CD8-positive, alpha-beta T cell (primary cell): ENCODE measurements at places on chromosomes 16 and 17. TPM values are rescaled to one million over a fixed set of nuclear protein-coding genes. Genes with fewer than 3 reads are reported as not detected.

GRCh38 chr17:48484850-48485249 lies 46.0 kb downstream of the HOXB1 start:
- DNase-seq = no peak

Gene NLRC3
- total RNA-seq = 42.9 TPM

DNA sequence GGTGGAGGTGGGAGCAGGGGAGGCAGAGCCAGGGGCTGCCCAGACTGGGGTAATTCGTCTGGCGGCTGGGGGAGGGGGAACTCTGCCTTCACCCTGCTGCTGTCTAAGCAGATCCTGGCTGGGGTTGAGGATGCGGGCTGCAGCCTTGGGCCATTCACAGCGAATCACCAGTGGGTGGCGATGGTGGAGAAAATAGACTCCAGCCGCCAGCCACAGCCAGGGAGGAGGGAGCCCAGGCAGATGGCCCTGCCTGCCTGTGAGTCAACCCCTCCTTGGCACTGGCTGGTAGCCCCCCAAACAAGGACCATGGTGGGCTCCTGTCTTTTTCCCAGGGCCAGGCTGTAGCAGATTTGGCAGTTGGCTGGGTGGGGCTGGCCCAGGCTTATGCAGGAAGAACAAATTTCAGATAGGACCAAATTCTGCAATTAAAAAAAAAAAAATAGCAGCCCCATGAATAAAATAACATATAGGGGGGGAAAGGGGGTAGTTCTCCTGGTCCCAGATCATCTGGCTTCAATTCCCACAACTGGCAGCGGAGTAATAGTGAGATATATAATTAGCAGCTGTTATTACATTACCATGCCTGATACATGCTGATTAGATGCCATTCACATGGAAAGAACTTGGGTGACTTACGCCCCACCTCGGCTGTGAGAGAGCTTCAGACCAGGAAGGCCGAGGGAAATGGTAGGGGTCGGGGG lies 41.5 kb upstream of the CDH5 start:
- no peak for DNase-seq

Gene HSPB9
- not detected for total RNA-seq

DNA sequence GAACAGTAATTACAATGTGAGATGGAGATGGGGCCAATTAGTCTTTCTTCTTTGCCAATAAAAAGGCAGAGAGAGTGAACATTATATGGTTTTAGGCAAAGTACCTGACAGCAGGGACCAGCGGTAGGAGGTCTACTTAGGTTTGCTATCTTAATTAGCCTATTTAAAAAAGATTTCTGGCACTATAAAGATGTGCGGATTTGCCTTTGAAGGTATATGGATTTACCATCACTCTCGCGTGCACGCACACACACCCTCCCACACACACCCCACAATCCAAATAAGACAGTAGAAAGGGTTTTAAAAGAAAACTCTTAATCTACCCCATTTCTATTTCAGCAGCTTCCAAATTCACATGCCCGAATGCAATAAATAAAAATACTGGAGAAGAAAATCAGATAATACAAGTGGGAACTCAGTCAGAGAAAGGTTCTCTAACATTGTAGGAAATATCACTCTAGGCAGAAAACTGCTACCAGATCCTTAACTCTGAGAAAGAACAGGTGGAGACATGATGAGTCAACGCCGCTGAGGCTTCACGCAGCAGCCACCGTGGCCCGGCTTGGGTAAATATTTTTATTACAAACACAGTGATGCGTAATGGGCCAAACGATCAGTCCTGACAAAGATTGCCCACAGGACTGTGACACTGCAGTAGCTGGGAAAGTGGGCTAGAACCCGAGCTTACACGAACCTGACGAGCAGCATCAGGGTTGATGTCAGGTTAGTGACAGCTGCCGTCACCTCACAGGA lies 66.6 kb upstream of the AXIN2 start:
- no peak for DNase-seq
